ENCODE measurements at places on chromosomes 7 and 10. TPM values are rescaled to one million over a fixed set of nuclear protein-coding genes. Genes with fewer than 3 reads are reported as not detected.

AOC1 gene
- total RNA-seq: 0.15 TPM

OGDHL gene
- 1.3 TPM for total RNA-seq

DNA sequence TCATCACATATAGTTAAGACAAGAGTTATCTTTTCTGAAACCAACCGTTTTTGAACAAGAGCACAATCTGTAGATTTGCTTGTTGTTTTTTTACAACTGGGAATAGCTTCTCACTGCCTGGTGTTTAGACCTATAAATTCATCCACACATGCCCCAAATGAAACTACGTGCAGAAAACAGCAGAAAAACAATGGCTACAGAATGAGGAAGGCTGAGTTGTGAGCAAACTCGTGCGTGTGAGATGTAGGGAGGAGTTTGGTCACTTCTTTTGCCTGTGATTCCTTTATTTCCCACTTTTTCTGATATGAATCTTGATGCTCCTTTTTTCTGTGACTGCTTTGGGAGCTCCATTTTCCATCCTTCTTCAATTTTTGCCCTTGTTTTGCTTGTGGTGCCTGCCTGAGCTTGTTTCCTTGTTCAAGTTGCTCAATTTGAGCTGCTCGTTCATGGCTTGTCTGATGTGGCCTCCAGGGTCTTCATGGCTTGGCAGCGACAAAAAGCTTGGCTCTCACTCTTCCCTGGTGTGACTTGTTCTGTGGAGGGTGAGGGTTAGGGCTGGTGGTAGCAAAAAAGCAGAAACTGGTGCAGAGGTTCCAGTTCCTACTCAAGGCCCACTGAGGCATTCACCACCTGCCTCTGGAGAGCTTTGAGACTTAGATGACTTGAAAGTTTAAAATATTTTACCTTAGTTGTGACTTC is 76.9 kb downstream of the ZNF365 start:
- DNase-seq: no peak

GRCh38 chr7:16028103-16028502 is 341.6 kb upstream of the MEOX2 start:
- DNase-seq: no peak

GRCh38 chr10:78543031-78543748 is 509.5 kb downstream of the RPS24 start:
- DNase-seq: no peak

Measured in Panc1 (cell line).